ENCODE measurements at places on chromosomes 13 and 19.

GRCh38 chr13:97435794-97436193, 1.8 kb downstream of the RAP2A start:
- DNase-seq, result no peak

GRCh38 chr13:73647417-73647816, 486.8 kb downstream of the KLF12 start:
- DNase-seq, result no peak

GRCh38 chr19:3358689-3359014, 7.7 kb upstream of the NFIC start:
- no peak for DNase-seq

DNA sequence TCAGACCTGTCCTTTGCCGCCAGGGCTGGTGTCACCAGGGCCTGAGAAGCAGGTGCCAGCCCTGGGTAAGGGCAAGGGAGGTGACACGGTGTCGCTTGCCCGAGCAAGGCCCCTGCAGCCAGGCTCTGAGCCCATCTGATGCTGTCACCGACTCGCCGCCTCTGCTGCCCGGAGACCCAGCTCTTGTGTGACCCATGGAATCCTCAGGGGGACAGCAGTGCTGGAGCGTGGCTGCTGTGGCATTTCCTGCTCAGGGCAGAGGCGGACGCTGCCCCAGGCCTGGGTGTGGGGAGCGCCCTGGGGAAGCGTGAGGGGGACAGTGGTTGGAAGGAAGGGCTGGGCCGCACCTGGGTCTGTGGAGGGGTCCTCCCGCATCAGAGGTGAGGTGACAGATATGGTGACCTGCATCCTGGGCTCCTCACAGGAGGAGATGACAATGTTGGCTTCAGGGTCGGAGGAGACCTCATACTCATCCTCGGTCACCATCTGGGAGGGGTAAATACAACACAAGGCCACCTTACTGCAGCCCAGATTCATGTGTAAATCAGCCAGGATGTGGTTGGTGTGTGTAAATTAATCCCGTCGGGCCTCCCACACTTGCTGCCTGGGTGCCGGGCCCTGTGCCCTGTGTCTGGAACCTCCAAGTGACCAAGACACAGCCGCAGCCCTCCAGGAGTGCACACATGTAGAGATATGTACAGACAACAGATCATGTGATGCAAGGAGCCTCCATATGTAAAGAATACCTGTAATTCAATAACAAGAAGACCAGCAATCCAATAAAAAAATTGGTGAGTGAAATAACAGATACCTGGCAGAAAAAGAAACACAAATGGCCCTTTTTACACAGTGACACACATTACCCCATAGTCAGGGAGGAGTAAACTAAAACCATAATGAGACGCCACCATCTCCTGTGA, 27.6 kb upstream of the MATK start:
- no peak for DNase-seq

GRCh38 chr13:37138926-37139325, 33.5 kb upstream of the CSNK1A1L start:
- DNase-seq, result no peak

All from dermis microvascular lymphatic vessel endothelial cell (primary cell).